ENCODE measurements at places on chromosomes 3 and 15. TPM values are rescaled to one million over a fixed set of nuclear protein-coding genes. Genes with fewer than 3 reads are reported as not detected.
A peak's percentile ranks its signal among the peaks of the same experiment; 100 is the strongest.

- no peak for DNase-seq
Measured at GRCh38 chr3:72675243-72675642, 173.0 kb downstream of the SHQ1 start.

GRCh38 chr15:81293728-81294515 lies 30.0 kb downstream of the STARD5 start:
- DNase-seq = peak; percentile 88

- DNase-seq = no peak
Measured at GRCh38 chr3:73521734-73522336, 102.9 kb downstream of the PDZRN3 start.

- DNase-seq = no peak
Measured at GRCh38 chr3:132368962-132369361, 48.3 kb upstream of the DNAJC13 start.

GRCh38 chr3:63656786-63657185 lies 4.3 kb downstream of the SNTN start:
- no peak for DNase-seq

Gene GOLGA8M
- total RNA-seq = 4.6 TPM

Gene TNIK
- 36.6 TPM for total RNA-seq

Gene ADPGK
- 67.8 TPM for total RNA-seq

DNA sequence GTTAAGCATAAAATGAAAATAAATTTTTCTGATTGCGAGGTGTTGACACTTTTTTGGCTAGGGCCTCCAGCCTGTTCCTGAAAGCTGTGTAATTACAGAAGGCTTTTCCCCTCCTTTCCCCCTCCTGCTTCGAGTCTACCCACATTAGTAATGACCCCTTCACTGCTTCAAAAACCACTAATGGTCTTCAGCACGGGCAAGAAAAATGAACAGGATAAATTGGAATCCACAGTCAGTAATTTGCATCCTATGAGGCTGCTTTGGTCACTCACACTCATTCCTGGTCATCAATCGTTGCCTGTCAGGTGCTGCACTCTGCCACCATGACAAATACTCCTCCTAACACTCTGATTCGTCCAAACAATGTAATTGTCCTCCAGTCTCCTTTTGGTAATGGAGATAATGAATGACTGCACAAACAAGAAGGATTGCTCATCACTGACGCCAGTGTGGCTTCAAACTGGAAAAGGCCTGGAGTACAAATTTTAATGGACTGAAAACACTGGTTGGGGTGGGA lies 148.6 kb downstream of the MEIS2 start:
- DNase-seq = no peak

Gene STOML1
- 8.6 TPM for total RNA-seq

Gene ASB14
- total RNA-seq = not detected

GRCh38 chr3:4314688-4315087 lies 11.5 kb downstream of the SETMAR start:
- no peak for DNase-seq

Gene SKOR1
- 0.19 TPM for total RNA-seq

Gene SEMA3F
- 0.09 TPM for total RNA-seq

Gene GCNT3
- not detected for total RNA-seq

Gene SAMD7
- not detected for total RNA-seq

DNA sequence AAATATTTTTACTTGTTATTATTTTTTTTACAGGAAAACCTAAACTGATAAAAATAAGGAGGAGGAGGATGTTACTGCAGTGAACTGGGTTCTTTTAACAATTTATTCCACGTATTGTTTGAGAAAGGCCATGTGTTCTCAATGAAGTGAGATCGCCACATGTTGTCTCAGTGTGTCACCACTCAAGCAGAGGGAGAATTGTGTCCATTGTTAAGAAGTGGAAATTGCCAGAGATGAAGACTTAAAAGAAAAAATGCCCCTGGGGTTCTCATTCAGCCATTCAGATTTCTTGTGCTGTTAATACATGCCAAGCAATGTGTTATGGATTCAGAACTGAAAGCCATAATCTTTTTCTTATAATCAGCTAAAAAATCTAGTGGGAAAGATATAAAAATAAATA lies 297.1 kb downstream of the NSUN3 start:
- DNase-seq = no peak

GRCh38 chr3:36918050-36918449 lies 26.8 kb downstream of the TRANK1 start:
- no peak for DNase-seq

GRCh38 chr3:152054315-152054714 lies 180.9 kb downstream of the SUCNR1 start:
- no peak for DNase-seq

DNA sequence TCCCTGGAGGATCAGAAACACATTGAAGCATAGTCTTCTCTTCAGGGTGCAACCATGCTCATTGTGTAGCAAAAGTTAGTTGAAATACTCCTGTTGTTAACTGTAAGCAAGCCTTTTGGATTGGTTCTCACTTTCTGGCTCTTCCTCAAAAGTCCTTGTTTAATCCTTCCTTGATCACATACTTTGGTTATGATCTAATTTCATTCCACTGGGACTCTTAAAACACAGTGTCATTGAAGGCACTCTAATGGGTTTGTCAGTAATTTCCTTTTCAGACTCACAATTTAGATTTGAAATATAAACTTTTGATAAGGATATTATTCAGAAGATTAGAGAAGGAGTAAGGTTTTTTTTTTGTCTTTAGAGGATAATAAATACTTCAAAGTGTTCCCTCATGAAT lies 451.7 kb upstream of the SGO1 start:
- DNase-seq = no peak

DNA sequence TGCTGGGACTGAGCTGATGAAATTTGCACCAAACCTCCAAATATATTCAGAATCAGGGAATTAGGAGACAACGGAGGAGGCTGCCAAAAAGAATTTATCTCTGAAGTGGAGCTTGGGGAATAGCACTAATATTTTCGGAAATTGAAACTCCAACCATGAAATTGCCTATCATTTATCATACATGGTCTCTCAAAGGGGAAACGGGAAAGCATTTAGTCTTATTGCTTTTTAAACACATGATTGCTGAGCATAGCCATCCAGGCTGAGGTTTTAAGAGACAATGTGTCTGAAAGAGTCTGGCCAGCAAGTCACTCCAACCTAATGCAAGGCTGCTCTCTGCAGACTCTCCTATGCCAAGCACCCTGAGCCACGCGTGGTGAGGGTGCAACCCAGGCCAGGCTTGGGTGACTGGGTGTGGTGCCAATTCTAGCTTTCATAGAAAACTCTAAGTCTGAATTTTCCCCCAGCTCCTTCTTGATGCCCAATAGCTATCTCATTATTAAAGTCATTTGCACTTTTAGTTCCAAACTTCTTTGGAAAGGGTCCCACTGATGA lies 200.2 kb downstream of the RPLP1 start:
- peak; percentile 38 for DNase-seq

DNA sequence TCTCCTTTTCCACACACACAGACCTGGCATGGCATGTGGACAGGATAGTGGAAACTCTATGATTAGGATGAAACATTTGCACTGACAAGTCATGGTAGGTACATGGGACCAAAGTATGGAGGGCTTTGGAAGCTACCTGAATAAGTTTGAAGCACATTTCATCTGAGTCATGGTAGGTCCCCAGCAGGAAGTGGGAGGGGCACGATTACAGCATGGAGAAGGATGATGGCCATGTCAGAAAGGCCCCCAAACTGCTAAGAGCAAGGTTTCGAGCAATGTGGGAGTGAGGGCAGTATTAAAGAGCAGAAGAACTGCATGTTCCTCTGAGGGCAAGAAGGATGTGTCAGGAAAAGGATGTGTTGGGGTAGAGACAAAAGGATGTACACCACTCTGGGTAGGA lies 51.5 kb upstream of the CSTA start:
- DNase-seq = no peak

Gene SLC22A13
- 1.1 TPM for total RNA-seq

DNA sequence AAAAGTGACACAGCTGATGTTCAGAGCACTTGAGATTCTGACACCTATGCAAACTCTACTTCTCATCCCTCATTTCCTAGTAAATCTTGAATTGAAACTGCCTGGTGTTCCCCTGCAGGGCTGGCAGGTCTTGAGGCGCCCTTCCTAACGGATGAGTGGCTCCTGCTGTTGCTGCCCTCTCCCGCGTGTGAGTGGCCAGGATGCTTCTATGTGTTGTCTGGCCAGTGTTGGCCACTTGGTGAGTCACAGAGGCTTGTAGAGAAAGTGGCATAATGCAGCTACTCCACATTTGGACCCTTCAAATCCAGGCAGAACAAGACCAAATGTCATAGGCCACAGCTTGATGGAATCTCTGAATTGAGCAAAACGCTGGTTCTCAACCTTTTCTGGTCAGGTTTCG lies 63.6 kb downstream of the MOBP start:
- no peak for DNase-seq

Gene KLF13
- 206 TPM for total RNA-seq

DNA sequence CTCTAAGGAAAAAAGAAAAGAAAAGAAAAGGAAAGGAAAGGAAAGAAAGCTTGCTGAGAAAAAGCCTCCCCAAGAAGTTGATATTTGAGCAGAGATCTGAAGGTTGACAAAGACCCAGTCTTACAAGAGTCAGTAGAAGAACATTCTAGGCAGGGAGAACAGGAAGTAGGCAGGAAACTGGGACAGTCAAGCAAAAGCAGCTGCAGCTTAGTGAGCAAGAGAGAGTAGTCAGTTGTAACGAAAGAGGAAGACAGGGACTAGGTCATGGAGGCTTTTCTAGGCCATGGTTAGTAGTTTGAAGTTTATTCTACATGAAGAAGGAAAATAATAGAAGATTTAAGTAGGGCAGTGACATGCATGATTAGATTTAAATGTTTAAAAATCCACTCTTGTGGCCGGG lies 31.8 kb upstream of the KLHL6 start:
- no peak for DNase-seq

DNA sequence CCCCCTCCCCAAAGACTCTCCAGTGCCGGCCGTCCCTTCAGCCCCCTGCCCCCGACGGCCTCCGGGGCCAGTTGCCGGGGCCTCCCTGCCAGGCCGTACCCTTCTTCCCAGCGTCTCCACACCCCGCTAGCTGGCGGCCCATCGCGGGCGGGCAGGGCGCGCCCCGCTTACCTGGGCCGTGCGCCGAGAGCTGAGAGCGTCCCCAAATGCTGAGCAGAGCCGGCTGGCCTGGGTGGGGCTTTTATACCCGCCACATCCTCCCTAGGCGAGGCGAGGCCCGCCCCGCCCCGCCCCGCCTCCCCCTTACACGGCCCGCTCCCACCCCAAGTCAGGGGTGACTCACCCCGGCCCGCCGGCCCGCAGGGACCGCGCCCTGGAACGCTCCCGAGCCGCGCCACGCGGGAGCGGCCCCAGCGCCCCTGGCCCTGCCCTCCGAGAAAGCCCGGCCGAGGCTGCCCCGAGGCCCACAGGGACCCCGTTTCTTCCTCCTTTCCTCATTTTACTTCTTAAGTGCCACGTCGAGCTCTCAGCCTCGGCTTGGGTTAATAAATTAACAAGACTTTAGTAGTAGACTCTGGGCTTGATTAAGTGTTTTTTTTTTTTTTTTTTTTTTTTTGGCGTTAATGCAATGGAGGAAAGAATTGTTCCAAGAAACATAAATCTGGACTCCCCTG lies at the start of gene ANXA2:
ANXA2 (minus strand) TSS at position 215 of the 674 bp plus-strand sequence. CDS start 11,911 bp downstream, outside the sequence.
- peak; percentile 92 for DNase-seq

- no peak for DNase-seq
Measured at GRCh38 chr3:15781637-15782402, 16.0 kb downstream of the ANKRD28 start.

DNA sequence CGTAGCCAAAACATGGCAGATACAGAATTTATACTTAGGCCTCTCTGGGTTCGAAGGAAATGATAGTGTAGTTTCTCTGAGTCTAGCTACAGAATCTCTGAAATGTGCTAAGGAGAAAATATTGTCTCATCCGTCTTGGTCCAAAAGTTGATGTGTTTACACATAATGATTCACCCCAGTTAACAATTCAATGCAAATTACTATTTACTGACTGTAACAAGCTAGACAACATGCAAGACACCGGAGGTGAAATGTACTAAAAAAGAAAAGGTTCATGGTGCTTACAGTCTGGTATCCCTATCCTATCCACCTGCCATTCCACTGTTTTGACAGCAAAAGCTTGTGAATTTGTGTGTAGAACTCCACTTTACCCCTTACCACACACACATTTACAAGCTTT lies 146.8 kb downstream of the SUCLG2 start:
- no peak for DNase-seq

Gene GRM2
- total RNA-seq = 0.52 TPM

Measured in activated CD8-positive, alpha-beta memory T cell treated with anti-CD3 and anti-CD28 coated beads, Interleukin-2, amount 10 ng/mL, durations not matched to agents 7 days and 5 days (primary cell).